ENCODE measurements at places on chromosomes 5 and 9.

GRCh38 chr5:91111473-91112238 is 271.5 kb downstream of the ARRDC3 start:
- no peak for DNase-seq

- no peak for DNase-seq
These were observed 19.1 kb downstream of the RAPGEF6 start for GRCh38 chr5:131615957-131616356.

DNA sequence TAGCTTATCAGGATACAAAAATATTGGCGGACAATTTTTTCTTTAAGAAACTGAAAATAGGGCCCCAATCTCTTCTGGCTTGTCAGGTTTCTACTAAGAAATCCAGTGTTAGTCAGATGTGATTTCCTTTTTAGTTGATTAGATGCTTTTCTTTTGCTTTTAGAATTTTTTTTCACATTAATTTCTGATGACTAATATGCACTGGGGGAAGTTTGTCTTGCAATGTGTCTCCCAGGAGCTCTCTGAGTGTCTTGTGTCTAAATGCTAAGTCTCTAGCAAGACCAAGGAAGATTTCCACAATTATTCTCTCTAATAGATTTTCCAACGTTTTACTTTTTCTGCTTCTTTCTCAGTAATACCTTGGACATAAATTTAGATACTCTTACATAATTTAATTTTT is 559.8 kb upstream of the TYRP1 start:
- DNase-seq, result no peak

GRCh38 chr9:38160613-38161215 is 91.7 kb upstream of the SHB start:
- DNase-seq, result peak; percentile 19

- no peak for DNase-seq
These were observed 151.5 kb downstream of the ACTL7B start for GRCh38 chr9:108704156-108704852.

DNA sequence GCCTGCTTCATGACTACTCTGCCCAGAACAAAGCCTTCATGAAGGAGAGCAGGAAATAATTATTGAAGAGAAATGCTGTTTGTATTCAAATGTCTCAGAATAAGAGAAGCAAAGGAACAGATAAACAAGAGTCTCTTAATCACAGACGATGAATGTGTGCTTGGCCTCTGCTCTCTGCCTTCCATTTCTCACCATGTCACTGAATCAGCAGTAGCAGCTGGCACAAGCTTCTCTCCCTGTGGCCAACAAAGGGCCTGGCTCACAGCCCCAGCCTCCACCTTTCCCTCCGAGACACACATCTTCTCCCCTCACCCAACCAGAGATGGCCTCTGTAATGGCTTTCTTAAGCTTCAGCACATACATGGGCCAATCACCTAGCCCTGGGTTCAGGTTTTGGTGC is 128.1 kb upstream of the SLIT3 start:
- no peak for DNase-seq

DNA sequence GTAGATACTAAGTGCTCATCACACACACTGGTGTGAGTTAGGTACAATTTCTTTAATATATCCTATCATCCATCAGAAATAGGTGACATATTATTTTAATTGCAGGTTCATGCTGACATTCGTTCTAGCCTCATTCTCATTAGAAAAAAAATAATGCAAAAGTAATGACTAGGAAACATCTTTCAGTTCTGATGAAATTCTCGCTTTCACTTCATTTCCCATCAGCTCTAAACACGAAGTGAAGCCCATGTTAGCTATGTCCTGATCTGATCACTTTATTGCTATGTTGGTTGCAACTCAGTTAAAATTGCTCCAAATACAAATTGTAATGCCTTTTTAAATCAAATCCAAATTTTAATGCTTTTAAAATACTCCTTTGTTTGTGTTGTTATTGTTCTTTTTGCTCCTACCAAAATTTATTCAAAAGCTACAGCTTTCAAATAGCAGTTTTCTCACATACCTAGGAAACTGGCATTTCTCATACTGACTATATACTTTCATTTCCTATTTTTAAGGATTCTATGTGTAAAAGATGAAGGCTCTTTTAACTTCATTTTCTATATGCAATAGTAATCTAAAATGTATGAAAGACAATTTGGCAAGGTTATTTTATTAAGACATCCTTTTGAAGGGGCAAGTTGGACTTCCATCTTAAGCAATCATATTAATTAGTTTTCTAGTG is 1237.8 kb upstream of the ACO1 start:
- no peak for DNase-seq

DNA sequence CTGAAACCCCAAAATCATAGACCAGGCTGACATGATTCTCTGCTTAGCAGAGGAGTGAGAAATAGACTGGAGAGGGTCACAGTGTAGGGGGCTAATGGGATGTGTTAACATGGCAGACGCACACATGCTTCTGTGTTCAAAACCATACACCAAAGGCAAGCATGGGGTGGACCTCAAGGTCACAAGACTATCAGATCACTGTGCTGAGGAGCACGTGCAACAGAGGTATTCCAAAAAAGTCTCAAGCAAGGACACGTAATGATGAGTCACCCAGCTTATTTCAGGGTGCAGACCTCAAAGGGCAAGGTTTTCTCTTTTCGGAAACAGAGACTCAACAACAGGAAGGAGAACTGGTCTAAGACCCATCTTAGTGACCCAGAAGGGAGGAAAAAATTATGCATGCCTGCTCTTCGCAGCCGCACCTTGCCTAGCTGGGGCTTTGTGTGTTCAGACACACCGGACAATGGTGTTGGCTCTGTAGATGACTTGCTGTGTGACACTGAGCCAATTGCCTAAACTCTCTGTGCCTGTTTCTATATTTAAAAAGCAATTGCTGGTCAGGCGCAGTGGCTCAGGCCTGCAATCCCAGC is 20.3 kb downstream of the WHRN start:
- DNase-seq, result peak; percentile 36

- DNase-seq, result peak; percentile 10
These were observed 1.4 kb upstream of the HSDL2 start for GRCh38 chr9:112378328-112379176.

DNA sequence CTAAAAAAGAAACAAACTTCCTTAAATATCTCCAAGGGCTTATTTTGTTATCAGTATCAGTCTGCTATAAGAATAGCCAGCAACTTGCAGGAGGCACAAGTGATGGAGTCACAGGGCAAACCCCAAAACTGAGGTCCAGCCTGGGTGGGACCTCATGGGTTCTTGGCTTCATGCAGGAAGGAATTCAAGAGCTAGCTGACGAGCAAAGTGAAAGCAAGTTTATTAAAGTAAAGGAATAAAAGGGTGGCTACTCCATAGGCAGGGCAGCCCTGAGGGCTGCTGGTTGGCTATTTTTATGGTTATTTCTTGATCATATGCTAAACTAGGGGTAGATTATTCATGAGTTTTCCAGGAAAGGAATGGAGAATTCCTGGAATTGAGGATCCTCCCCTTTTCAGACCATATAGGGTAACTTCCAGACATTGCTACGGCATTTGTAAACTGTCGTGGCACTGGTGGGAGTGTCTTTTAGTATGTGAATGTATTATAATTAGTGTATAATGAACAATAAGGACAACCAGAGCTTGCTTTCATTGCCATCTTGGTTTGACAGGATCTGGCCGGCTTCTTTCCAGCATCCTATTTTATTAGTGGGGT is 231.9 kb downstream of the ADAMTSL1 start:
- no peak for DNase-seq

- DNase-seq, result no peak
These were observed 387.1 kb downstream of the PDE4D start for GRCh38 chr5:59506285-59506877.

DNA sequence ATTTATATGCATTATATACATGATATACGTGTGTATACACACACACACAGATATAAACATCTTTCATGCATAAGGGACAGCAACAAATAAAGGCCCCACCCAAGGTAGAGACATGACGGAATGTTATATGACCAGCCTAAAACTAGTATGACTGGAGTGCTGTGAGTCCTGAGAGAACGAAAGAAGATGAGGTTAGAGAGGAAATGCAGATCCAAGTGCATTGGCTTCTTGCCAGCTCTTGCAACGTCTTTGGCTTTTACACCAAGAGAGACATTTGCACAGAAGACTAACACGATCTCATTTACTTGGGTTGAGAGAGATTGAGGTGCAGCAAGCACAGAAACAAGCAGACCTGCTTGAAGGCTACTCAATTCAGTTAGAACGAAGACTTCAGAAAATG is 23.0 kb downstream of the CDH10 start:
- DNase-seq, result no peak

DNA sequence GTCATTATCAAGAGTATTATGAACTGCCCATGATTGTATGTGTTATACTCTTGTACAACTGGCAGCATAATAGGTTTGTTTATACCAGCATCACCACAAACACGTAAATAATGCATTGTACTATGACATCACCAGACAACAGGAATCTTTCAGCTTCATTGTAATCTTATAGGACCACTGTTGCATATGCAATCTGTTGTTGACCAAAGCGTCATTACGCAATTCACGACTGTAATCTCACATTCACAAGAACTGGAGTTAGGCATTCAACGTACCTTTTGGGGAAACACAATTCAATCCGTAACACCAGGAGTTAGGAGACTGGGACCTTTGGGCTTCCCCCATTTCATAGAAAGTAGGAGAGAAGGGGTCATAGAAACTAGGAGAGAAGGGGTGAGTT is 20.4 kb upstream of the ARSI start:
- no peak for DNase-seq

- no peak for DNase-seq
These were observed 17.0 kb downstream of the MRNIP start for GRCh38 chr5:179841621-179842020.

- DNase-seq, result no peak
These were observed 1.3 kb downstream of the ENC1 start for GRCh38 chr5:74638970-74639806.

DNA sequence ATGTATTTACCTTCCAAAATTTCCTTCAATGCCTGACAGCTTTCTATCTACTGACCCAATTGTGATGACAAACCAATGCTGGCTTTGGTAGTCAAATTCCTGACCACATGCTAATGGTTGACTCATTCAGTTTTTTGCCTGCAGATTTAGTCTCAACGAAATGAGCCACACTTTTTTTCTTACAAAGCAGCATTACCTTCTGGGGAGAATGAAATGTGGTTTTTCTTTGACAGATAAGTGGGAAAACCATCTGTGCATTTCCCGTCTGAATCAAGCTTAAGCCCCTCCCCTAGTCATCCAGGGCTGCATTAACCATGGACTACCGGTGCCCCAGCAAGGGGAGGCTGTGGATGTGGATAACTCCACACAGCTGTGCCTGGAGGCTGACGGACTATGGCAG is 99.6 kb upstream of the TAF11L2 start:
- DNase-seq, result no peak

GRCh38 chr5:52945040-52945439 is 44.1 kb upstream of the ITGA2 start:
- DNase-seq, result no peak

GRCh38 chr5:111756581-111757354 is at the start of gene NREP:
TSS of gene NREP (minus strand) at chr5:111757194. CDS start at chr5:111755772, 1,422 bp downstream.
- DNase-seq, result no peak

DNA sequence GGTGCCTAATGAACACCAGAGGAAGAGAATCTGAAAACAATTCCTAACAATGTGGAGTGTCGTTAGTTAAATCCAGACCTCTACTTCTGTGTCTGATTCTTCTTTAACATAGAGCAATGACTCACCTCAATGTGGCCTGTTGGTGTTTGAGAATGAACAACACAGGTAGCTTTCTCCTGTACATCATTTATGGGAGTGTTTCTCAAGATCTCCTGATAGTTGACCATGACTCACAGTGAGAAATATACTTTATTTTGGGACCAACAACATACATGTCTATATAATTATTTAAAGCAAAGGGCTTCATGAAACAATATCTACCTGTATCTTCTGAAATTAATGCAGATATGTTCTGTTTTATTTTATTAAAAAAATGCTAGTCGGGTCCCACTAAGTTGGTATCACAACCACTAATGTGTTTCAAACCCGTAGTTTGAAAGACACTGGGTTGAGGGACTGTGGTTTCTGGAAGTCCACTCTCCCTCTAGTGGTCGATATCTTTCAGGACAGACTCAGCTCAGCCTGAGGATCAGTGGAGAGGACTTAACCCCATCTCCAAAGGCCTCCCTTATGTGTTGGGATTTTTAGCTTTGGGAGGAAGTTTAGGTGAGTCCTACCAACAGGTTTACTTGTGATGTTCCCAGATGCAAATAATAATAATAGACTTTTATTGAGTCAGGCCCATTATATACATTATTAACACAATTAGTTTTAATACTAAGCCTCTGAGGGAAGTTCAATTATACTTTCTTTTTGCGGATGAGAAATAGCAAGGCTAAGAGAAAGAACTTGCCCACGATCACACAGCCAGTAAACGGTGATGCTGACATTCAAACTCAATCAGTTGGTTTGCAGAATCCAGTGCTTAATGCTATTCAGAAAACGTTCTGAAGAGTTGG is 70.0 kb upstream of the KLF9 start:
- no peak for DNase-seq

- DNase-seq, result no peak
These were observed 1821.0 kb downstream of the EFNA5 start for GRCh38 chr5:105849701-105850100.

DNA sequence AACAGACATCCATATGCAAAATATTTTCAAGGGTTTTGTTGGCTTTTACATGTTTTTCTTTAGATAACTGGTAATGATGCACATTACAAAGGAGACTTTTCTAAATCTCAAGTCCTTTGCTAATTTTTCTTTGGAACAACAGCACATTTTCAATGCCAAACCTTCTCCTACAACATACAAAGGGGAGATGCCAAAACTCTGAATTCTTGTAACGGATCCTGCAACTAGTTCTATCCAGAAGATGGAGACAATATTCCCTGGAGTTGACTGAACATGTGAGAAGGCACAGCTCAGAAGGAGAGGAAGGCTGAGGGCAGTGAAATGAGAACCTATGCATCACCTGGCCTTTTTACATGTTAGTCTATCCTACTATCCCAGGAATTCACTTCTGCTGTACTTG is 21.0 kb downstream of the DNAJA1 start:
- DNase-seq, result no peak

DNA sequence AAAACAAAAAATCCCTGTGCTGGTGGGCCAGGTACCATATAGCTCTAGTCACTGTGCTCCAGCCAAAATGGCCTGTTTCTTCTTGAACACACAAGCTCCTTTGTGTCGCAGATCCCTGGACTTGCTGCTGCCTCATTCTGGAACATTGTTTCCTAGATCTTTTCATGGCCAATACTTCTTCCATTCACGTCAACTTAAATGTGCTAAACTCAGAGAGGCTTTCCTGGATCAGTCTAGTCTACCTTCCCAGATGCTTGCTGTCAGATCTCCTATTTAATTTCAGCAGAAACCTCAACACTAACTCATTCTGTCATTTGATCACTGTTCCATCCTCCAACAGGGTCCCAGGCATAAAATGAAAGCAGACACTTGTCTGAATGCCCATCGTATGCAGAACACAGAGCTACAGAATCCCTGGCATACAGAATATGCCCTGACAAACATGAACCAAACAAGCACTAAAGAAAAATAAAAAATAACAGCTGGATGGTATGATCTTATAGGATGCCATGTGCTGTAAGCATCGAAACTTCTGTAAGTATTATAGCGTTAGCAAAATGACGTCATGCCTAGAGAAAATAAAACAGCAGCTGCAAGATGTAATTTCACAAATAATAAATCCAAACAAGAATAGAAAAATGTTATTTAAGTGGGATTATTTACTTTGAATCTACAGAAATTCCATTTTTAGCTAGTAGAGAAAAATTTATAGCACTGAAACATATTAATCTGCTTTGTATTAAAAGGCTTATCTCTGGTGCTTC is 403.7 kb upstream of the DAP start:
- no peak for DNase-seq
